ENCODE measurements at places on chromosomes 16 and 17.

GRCh38 chr16:8630255-8630953, 8.9 kb downstream of the METTL22 start:
- DNase-seq, result no peak

DNA sequence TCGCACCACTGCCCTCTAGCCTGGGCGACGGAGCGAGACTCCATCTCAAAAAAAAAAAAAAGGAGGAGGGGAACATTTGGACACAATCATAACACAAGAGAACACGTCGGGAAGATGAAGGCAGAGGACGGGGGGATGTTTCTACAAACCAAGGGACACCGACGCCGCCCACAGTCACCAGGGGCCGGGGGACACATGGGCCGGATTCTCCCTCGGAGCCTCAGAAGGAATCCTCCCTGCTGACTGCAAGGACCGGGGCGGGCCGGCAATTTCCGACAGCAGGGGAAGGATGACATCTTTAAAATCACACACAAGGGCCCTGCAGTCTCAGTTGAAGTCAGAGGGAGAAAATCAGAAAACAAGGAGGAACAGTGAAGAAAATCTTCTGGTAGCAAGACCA, 8.1 kb upstream of the CHMP6 start:
- no peak for DNase-seq

GRCh38 chr16:56763291-56763916, 33.5 kb downstream of the NUP93 start:
- no peak for DNase-seq

GRCh38 chr17:2815781-2816185, 19.5 kb downstream of the RAP1GAP2 start:
- DNase-seq, result no peak

DNA sequence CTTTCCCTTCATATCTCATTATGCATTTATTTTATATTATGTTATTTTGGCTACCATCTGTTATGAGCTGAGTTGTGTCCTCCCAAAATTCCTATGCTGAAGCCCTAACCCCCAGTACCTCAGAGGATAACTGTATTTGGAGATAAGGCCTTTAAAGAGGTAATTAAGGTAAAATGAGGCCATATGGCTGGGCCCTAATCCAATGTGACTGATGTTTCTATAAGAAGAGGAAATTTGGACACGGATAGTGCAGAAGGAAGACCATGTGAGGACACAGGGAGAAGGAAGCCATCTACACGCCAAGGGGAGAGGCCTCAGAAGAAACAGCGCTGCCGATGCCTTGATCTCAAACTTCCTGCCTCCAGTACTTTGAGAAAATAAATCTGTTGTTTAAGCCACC, 557.7 kb upstream of the CDH5 start:
- DNase-seq, result no peak

Data from HEK293T (cell line).